ENCODE measurements at places on chromosomes 7 and 10.

GRCh38 chr7:52830801-52831200 lies 204.6 kb upstream of the POM121L12 start:
- no peak for DNase-seq

DNA sequence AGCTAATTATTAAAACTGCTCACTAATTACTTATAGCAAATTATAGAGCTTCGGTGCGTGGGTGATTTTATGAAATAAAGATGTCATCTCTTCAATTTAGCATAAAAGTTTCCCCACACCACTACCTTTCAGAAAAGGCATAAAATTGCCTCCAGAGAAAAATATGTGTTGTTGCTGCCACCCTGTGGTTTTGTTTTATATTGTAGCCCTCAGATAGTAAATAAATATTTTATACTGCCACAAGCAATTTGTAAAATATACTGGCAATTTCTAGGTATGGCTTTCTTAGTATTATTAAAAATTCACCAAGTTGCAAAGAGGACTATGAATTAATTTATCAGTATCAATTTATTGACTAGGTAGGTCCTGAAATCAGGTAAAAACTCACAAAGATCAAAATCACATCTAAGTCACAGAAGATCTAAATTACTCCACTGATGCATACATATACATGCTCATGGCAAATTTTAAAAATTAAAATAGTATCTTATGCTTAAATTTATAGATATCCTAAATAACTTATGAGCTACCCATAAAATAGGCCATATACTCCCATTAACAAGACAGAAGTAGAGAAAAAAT lies 26.5 kb downstream of the ASNS start:
- peak; percentile 24 for DNase-seq

DNA sequence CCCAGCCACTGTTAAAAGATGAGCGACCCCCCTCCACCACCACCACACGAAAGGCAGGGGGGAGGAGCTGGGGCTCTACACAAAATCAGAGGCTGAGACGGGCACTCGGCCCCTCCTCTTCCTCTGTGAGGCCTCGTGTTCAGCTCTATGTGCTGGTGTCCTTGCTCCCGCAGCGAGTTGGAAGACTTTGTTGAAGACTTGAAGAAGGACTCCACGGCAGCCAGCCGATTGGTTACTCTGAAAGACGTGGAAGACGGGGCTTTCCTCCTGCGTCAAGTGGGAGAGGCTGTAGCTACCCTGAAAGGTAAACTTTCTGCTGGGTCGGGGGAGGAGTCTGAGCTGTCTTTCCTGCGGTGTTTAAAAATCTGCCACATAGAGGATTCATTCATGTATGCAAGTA lies 203.7 kb downstream of the ARHGAP21 start:
- peak; percentile 1 for DNase-seq

DNA sequence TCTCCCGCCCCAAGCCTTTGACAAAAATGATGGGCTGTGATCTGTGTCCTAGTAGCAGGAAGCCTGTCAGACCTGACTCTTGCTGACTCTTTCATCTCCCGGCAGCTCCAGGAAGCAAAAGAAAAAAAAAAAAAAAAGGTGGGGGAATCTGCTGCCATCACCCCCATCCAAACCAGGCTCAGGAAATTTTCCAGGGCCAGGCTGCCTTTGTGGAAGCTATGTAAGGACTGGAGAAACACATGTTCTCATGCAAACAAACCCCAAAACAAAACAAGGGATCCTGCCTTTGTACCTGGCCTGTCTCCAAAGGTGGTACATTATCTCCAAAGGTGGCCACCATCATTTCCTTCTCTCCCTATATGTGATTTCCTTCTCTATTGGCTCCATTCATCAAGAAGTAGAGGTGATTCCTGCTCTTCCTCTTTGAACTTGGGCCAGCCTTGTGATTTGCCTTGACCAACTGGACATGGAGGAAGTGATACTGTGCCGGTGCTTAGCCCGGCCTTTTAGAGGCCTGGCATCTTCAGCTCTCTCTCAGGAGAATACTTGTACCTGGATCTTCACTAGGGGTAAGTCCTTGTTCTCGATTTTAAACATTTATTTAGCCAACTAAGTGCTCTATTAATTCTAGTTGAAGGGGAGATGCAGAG lies 192.2 kb upstream of the SVIL start:
- no peak for DNase-seq

DNA sequence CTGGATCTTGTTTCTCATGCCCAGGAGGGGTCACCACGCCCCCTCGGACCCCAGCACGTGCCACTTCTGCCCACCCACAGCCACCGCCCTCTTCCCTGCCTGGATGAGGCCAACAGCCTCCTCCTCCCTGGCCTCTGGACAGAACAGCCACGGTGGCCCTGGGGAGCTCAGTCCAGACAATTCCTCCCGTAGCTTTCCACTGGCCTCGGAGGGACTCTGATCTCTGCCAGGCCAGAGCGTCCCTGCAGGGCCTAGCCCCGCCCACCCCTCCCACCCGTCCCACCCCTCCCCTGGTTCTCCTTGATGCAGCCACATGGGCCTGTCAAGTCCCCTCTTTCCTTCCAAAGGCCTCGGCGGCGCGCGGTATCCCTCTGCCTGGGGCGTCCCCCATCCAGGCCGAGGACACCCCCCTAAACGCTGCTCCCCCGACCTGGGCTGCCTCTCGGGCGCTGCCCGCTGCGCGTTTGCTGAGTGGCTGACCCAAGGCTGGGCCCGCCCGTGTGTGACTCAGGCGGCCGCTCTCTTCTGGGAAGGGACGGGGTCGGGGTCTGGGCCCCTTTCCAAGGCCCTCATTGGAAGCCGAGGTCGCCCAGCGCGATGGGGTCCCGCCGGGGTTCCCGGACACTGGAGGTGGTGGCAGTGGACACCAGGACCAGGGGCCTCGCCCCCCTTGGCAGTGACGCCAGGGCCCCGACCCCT lies 557 bp downstream of the TMEM120A start:
- DNase-seq, result no peak

DNA sequence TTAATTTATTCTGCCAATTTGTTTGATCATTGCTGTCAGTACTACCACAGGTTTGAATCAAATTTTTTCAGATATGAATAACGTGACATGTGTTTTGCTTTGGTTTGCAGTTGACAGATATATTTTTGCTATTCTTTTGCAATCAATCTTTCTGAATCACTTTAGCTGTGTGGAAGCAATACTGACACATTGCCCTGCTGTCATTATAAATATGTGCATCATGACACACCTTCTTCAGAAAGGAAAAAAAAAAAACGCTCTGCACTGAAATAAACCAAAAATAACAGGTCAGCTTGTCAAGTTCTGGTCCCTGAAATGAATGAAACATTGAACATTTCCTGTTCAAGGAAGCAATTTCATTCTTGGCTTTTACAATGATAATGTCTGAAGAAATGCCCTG lies 93.8 kb upstream of the FAM13C start:
- no peak for DNase-seq

GRCh38 chr10:3805791-3806461 lies 20.9 kb upstream of the KLF6 start:
- peak; percentile 94 for DNase-seq

GRCh38 chr10:129971381-129972144 lies 7.5 kb upstream of the EBF3 start:
- DNase-seq, result no peak

- no peak for DNase-seq
Observed at GRCh38 chr7:73431041-73431835, 2.3 kb upstream of the FZD9 start.

DNA sequence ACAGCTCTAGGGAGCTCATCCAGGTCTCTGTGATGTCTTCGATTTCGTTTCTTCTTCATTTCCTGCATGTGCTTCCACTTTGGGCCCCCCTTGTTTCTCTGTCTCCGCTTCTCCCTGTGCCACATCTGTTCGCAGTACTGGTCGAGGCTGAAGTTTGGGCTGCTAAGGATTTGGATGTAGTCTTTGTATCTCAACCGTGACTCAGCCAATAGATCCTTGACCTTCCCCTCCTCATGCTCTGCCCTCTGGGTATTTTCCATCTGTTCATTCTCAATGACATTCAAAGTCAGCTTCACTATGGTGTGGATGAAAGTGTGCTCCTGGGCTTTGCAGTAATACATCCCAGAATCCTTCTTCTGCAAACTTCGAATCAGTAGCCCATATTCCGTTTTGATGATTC lies 187.4 kb downstream of the SEMA3D start:
- DNase-seq, result no peak

GRCh38 chr7:36967387-36967786 lies 243.1 kb upstream of the AOAH start:
- DNase-seq, result no peak

DNA sequence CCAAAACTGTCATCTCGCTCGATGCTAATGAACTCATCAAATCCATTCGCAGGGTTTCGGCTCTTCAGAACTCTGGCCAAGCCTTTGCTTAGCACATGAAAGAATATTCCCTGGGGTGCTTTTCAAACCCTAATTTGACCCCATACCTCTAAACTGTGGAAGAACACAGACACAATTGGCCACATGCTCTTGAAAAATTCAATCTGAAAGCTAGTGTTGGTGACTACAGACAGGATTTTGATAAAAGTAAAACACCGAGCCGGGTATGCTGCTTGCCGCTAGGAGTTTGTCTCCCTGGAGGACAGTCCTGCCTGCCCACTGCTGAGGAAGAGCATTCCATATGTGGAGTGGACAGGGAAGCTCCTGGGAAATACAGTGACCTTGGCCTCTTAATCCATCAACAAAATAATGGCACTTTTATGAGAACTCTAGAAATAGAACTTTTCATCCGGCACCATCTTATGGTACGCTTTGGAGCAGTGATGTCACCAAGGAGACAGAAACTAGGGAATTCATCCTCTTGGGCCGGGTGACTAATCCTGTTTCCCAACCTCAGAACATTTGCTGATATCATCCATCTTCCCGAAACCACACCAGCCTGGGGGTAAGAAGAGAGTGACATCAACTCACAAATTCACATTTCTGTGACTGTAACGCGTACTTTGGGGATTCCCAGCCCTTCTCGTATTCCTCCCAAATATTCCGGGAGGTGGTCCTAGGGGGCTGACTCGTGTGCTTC lies 34.2 kb downstream of the MTURN start:
- DNase-seq, result no peak

DNA sequence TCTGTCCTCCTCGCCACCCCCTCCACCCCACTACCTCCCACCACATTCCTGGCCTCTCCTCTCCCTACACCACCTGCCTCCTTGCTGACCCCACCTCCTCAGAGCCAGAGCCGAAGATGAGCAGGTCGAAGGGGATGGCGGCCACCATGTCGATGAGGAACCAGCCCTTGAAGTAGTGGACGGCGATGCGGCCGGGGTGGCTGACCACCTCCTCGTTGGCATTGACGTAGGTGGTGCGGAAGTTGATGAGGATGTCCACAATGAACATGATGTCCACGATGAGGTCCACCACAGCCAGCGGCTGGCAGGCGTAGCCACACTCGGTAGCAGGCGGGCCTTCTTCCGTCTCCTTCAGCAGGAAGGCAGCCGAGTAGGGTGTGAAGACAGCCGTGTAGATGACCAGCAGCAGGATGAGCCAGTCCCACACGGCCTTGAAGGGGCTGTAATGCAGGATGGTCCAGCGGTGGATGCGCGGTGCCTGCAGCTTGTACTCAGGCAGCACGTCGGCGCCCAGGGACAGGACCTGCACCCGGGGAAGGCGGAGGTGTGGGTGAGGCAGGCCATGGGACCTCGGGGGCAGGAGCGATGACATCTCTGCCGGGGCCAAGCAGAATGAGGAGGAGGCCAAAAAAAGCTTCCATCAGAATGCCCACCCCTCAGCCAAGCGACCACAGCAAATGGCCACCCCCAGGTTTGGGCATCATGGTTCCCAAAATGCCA lies 25.6 kb downstream of the KCNH2 start:
- DNase-seq, result no peak

DNA sequence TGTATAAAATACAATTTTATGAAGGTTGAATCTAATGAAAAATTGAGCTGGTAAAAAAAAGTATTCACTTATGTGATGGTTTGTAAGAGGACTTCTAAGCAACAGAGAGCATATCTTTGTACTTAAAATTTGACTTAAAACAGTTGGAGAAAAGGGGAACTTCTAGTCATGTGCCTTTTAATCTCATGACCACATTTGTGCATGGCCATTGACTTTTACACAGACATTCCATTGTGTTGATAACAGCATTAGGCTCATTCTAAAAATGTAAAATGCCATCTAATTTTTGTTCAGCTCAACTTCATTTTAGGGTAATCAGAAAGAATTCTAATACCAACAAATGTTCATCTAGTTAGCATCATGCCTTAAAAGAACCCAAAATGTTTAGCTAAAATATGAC lies 119.9 kb downstream of the HPSE2 start:
- no peak for DNase-seq

- peak; percentile 65 for DNase-seq
Observed at GRCh38 chr7:4745265-4745919, 30.0 kb upstream of the AP5Z1 start.

DNA sequence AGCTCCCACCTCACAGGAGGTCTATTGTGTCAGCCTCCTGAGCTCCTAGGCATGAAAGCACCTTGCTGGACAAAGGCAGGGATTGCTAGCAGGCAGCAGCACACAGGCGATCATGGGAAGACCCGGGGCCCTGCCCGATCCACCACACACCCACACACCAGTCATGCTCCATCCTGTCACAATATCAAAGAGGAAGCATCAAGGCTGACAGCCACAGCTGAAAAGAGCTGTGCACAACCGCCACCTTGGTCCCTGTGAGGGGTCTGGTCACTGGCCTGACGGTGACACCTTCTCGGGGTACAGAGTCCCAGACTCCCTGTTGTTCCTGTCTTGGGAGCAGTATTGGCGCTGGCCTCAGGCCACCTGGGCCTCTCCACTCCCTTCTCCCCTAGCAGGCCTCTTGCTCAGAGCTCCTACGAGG lies 89.7 kb upstream of the RET start:
- DNase-seq, result no peak

DNA sequence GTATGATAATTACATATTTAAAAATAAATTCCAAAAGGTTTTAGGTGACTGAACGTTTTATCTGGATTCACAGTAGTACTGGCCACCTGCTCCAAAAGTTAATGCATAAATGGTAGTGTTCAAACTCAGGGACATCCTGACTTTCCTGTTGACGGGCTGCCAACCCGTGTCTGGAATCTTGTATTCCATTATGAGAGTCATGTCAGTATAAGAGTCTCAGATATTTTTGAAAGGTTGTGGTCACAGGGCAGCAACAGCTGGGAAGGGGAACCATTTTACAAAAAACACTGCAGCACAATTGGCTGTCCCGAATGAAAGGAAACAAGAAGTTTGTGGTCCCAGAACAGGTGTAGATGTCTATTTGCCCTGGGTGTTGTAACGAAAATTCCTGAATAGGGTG lies 2.8 kb downstream of the TDRD1 start:
- DNase-seq, result no peak

GRCh38 chr10:9305018-9305655 lies 1250.6 kb downstream of the GATA3 start:
- DNase-seq, result peak; percentile 8

DNA sequence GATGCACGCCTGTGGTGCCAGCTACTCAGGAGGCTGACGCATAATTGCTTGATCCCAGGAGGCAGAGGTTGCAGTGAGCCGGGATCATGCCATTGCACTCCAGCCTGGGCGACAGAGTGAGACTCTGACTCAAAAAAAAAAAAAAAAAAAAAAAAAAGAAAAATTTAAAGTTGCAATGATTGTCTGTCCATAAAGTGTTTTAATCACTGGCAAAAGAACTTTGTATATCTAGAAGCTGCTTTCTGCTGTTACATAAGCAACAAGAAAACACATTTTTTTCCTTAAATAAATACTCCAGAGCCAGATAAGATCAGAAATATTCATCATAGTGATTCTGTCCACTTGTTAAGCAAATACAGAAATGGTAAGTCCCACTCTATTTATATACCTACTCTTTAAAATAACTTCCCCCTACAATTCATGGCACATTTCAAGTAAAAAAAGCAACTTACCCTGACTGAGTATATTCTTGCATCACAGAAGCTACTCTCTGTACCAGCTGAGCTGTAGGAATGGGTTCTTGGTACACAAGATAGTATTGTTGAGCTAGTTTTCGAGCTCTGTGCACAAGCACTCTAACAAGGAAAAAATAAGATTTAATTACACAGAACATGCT lies 7.6 kb downstream of the PSMA2 start:
- DNase-seq, result no peak
